Articular chondrocyte of knee joint (primary cell): ENCODE measurements at places on chromosomes 2 and 18. TPM values are rescaled to one million over a fixed set of nuclear protein-coding genes. Genes with fewer than 3 reads are reported as not detected.

Gene SFT2D3
- 5.2 and 6.0 TPM in 2 replicates for total RNA-seq

Gene ATF2
- total RNA-seq = 75.7 and 84.1 TPM in 2 replicates

Gene AKAIN1
- total RNA-seq = not detected in 2 replicates

Gene PIEZO2
- total RNA-seq = 268 and 271 TPM in 2 replicates

Gene UGT1A4
- total RNA-seq = not detected in 2 replicates

Gene PRKAG3
- total RNA-seq = 0.11 and 0.39 TPM in 2 replicates

Gene NEURL3
- not detected in 2 replicates for total RNA-seq

Gene GNLY
- total RNA-seq = not detected in 2 replicates

Gene ZNF516
- total RNA-seq = 14.4 and 16.3 TPM in 2 replicates

Gene ARHGAP28
- 36.4 and 38.2 TPM in 2 replicates for total RNA-seq

Gene BMP10
- total RNA-seq = not detected in 2 replicates

Gene WNT10A
- total RNA-seq = not detected in 2 replicates

Gene GPBAR1
- 0.11 and 0.26 TPM in 2 replicates for total RNA-seq

Gene CKAP2L
- total RNA-seq = 7.1 and 13.5 TPM in 2 replicates

Gene NPAS2
- 12.1 and 13.2 TPM in 2 replicates for total RNA-seq

Gene ACADL
- total RNA-seq = 0.65 and 1.2 TPM in 2 replicates

Gene UGT1A3
- not detected in 2 replicates for total RNA-seq

Gene LDLRAD4
- total RNA-seq = 3.1 and 3.4 TPM in 2 replicates

Gene IL36G
- total RNA-seq = not detected in 2 replicates

Gene CYS1
- 5.0 and 8.3 TPM in 2 replicates for total RNA-seq

Gene GDF7
- total RNA-seq = 0.76 and 0.91 TPM in 2 replicates

Gene DCDC2C
- total RNA-seq = not detected in 2 replicates

Gene ALLC
- total RNA-seq = not detected in 2 replicates

Gene ALPP
- not detected in 2 replicates for total RNA-seq

Gene GLI2
- 3.5 and 7.8 TPM in 2 replicates for total RNA-seq

Gene XPO1
- total RNA-seq = 172 and 223 TPM in 2 replicates

Gene NT5DC4
- total RNA-seq = not detected in 2 replicates

Gene CRYGC
- total RNA-seq = not detected in 2 replicates

Gene NEB
- total RNA-seq = 0.78 and 3.4 TPM in 2 replicates

Gene NEDD4L
- total RNA-seq = 42.2 and 91.7 TPM in 2 replicates

Gene LYPD6
- 0.52 and 0.86 TPM in 2 replicates for total RNA-seq

Gene GALR1
- total RNA-seq = not detected in 2 replicates

Gene RFTN2
- total RNA-seq = 23.5 and 33.0 TPM in 2 replicates

Gene ATOH8
- 67.2 and 125 TPM in 2 replicates for total RNA-seq

Gene AOX1
- 90.5 and 162 TPM in 2 replicates for total RNA-seq

Gene RAB17
- 0.11 and 0.52 TPM in 2 replicates for total RNA-seq

Gene SLC5A6
- total RNA-seq = 14.6 and 15.4 TPM in 2 replicates

Gene GALNT13
- 0.11 and 0.13 TPM in 2 replicates for total RNA-seq

Gene TLX2
- 0.11 and 0.13 TPM in 2 replicates for total RNA-seq

Gene SCYGR6
- total RNA-seq = not detected in 2 replicates
